Ascending aorta (tissue), 2 donors: ENCODE measurements at places on chromosomes 2 and 18.
A peak's percentile ranks its signal among the peaks of the same experiment; 100 is the strongest.

- H3K27me3 ChIP-seq: no peaks in the 10 kb centered on the region
- H3K36me3 ChIP-seq: no peaks in the 10 kb centered on the region
- no peak for DNase-seq
These were observed 135.0 kb upstream of the DOK6 start for GRCh38 chr18:69265656-69266055.

DNA sequence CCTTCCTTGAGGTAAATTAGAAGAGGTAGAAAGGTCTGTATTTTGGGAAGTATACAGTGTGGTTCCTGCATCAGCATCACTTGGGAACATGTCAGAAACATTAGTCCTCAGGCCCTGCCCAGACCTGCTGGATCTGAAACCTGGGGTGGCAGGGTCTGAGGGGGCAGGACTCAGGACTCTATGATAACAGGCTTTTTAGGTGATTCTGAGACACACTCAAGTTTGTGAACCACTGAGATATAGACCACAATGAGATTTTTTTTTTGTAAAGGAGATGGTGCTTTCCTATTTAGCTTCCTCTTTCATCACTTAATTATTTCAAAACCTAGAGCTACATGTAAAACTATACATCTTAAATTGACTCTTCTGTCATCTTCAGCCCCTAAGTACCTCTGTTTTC, 262.7 kb upstream of the SPOPL start:
- H3K4me1 ChIP-seq: peaks cover 23% of the 10 kb centered on the region
- H3K27me3 ChIP-seq: no peaks in the 10 kb centered on the region
- H3K36me3 ChIP-seq: no peaks in the 10 kb centered on the region
- no peak for DNase-seq
- no peak overlapping the region for H3K4me3 ChIP-seq

- H3K4me1 ChIP-seq: no peaks in the 10 kb centered on the region
- H3K36me3 ChIP-seq: peaks cover 22% of the 10 kb centered on the region
- no peak overlapping the region for H3K27ac ChIP-seq
- H3K4me3 ChIP-seq: no peak overlapping the region
These were observed 53.4 kb downstream of the BOLA3 start for GRCh38 chr2:74094291-74094690.

- no peak overlapping the region for H3K27ac ChIP-seq
- H3K4me1 ChIP-seq: no peaks in the 10 kb centered on the region
- no peaks in the 10 kb centered on the region for H3K36me3 ChIP-seq
- no peak for DNase-seq
- no peak overlapping the region for H3K4me3 ChIP-seq
These were observed 591.9 kb downstream of the TMEM182 start for GRCh38 chr2:103353774-103354173.

DNA sequence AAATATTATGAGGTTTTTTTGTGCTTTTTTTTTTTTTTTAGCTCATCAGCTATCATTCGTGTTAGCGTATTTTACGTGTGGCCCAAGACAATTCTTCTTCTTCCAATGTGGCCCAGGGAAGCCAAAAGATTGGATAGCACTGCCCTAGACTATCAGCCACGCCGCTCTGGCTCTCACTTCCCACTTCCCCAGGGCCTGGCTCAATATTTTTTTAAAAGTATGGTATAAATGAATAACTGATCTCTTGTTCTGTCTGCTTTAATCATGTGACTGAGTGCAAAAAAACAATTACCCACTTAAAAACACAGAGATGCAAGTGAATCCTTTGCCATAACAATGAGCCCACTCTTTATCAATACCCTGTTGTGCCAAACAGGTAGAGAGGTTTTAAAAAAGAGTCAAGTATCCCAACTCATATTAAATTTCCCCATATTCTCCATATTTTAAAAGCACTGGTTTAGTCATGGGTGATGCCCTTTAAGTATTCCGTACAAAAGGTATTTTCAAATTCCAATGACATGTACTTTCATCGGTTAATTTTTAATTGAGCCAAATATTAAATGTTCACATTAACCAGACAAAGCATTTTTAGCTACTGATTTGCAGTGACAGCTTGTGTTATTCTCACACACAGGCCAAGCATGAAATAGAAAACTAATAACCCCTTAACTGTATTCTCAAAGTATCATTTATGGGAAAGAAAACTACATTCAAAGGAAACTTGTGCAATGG, 12.6 kb downstream of the BCL2 start:
- H3K27ac ChIP-seq: no peak overlapping the region
- no peaks in the 10 kb centered on the region for H3K36me3 ChIP-seq
- H3K4me3 ChIP-seq: no peak overlapping the region
- H3K27me3 ChIP-seq: no peaks in the 10 kb centered on the region

DNA sequence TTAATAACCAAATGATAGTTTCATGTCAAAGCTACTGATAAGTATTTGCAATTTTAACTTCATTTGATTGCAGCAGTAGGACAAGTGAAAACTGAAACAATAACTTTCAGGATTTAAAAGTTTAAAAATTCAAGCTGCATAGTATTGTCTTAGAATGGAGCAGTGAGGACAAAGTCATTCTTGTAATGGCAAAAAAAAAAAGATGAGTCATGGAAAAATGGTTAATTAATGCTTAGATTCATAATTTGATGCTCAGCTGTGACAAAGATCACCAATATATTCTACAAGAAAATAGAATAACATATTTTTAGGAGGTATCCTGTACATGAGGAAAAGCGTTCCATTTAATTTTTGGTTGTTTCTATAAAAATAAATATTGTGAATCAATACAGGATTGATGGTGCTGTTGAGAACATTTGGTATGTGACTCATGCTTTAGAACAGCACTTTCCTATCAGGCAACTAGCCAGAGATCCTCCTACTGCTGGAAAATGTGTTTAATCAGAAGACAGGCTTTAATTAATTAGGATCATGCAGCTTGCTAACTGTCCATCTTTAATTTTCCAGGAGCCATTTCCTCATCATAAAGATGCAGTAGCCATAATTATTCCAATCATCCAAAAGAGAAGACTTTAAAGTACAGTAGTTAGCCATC, 239.0 kb upstream of the MMADHC start:
- H3K36me3 ChIP-seq: no peaks in the 10 kb centered on the region
- no peak overlapping the region for H3K4me3 ChIP-seq
- DNase-seq: no peak
- H3K27ac ChIP-seq: no peak overlapping the region

DNA sequence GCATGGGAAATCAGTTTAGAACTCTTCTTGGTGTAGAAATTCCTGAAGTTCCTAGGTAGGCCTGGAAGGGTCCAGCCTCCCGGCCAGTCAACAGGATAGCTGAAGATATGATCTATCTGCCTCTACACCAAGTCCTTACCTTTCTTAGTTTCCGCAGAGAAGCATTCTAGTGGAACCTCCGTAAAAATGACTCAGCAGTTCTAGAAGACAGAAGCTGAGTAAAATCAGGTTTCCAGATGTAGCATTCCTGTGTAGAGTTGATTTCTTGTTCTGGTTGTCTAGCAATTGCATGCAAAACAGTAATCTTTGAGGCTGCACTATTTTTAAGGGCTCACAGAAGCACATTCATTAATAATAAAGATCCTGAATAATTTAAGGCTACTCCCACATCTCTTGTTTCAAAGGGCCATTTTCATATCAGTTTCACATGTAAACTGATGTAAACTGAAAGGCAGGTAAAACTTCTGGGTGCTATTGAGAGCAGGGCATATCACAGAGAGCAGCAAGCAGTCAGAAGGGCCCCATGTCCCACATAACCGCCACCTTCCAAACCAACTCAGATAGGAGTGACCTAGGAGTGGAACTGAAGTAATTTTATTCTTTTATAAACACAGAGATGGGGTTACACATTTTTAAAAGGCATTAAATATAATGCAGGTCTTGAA, 3.2 kb upstream of the DYTN start:
- H3K4me1 ChIP-seq: no peaks in the 10 kb centered on the region
- DNase-seq: no peak
- H3K27ac ChIP-seq: no peak overlapping the region
- H3K36me3 ChIP-seq: no peaks in the 10 kb centered on the region
- H3K27me3 ChIP-seq: no peaks in the 10 kb centered on the region

GRCh38 chr2:10257036-10257435, 45.7 kb upstream of the HPCAL1 start:
- H3K27me3 ChIP-seq: no peaks in the 10 kb centered on the region
- H3K4me3 ChIP-seq: no peak overlapping the region
- H3K27ac ChIP-seq: no peak overlapping the region
- no peaks in the 10 kb centered on the region for H3K36me3 ChIP-seq
- DNase-seq: no peak

DNA sequence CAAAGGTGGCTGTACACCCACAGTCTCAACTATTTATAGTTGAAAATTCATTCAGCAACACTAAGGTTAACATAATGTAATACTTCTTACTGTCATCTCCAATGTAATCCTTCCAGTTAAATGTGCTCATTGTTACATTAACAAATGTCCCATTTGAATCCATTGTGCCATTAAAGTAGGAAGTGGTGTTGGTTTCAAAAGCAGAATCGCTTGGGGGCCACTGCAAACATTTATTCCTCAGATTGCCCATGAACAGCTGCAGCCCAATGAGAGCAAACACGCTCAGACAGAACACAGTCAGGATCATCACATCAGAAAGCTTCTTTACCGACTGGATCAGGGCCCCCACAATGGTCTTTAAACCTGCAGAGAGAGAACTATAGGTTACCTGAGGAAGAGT, 41.4 kb downstream of the SCN3A start:
- H3K4me1 ChIP-seq: no peaks in the 10 kb centered on the region
- no peak for DNase-seq
- no peak overlapping the region for H3K4me3 ChIP-seq
- H3K27me3 ChIP-seq: no peaks in the 10 kb centered on the region

GRCh38 chr2:160963957-160964356, 196.3 kb upstream of the TANK start:
- H3K36me3 ChIP-seq: no peaks in the 10 kb centered on the region

GRCh38 chr2:322326-322725, 34.4 kb upstream of the ALKAL2 start:
- no peak overlapping the region for H3K4me3 ChIP-seq
- H3K27ac ChIP-seq: no peak overlapping the region
- no peaks in the 10 kb centered on the region for H3K4me1 ChIP-seq

GRCh38 chr2:49794396-49794795, 640.1 kb upstream of the FSHR start:
- H3K4me3 ChIP-seq: no peak overlapping the region
- H3K36me3 ChIP-seq: no peaks in the 10 kb centered on the region
- H3K27ac ChIP-seq: no peak overlapping the region
- no peak for DNase-seq

DNA sequence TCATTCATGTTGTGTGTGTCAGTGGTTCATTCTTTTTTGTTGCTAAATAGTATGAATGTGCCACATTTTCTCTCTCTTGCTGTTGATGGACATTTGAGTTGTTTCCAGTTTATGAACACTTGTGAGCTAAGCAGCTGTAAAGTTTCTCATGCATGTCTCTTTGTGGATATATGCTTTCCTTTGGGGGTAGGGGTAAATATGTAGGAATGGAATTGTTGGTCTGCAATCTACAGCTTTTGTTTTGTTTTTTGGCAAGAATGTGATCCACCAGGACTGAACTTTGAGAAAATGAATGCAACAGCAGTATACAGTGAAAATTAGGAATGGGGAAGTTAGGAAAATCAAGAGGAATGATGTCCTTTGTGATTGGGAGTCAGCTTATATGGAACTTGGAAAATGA, 226.3 kb downstream of the CDCA7 start:
- no peaks in the 10 kb centered on the region for H3K27me3 ChIP-seq
- H3K4me1 ChIP-seq: no peaks in the 10 kb centered on the region
- no peaks in the 10 kb centered on the region for H3K36me3 ChIP-seq

DNA sequence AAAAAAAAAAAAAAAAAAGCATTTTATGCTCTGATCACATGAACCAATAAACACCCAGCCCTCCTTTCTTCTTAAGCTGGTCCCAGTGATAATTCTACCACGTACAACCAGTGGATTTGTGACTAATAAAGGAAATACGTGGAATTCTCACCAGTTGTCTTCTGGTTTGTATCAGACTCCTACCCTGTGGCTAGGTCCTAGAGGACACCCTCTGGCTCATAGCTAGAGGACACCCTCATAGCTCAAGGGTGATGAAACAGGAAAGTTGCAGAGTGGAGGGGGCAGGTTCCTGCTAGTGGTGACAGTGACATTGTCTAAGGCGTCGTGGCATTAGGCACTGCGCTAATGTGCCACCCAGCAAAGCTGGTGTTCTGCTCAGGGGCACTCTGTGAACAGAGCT, 167.8 kb downstream of the BCL11A start:
- H3K4me3 ChIP-seq: no peak overlapping the region
- no peaks in the 10 kb centered on the region for H3K36me3 ChIP-seq
- H3K4me1 ChIP-seq: no peaks in the 10 kb centered on the region
- no peak overlapping the region for H3K27ac ChIP-seq
- DNase-seq: no peak
- H3K27me3 ChIP-seq: no peaks in the 10 kb centered on the region

DNA sequence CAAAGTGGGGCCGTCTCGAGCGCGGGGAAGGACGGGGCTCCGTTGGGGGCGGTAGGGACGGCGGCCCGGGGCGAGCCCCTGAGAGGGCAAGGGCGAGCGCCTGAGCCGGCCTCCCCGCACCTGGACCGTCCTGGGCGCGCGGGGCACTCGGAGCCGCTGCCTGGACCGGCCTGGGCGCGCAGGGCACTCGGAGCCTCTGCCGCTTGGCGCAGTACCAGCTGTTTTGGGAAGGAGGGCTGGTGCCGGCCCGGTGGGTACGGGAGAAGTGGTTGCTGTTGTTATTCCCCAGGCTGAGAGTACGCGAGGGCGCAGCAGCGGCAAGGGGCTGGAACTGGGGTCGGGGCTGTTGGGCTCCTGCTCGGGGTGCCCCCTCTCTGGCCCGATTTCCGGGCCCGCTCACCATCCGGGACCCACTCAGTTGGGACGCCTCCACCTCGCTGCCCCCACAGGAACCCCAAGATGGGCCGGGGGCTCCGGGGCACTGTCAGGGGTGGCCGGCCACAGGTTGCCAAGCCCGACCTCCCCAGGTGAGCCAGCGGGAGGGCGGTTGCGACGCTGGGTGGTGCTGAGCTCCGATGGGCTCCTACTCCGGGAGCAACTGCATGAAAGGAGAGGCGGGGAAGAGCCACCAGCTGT, 579 bp downstream of the ARHGEF4 start:
- H3K36me3 ChIP-seq: no peaks in the 10 kb centered on the region
- H3K27ac ChIP-seq: no peak overlapping the region
- H3K27me3 ChIP-seq: peaks cover 6% of the 10 kb centered on the region
- peak overlapping the region; percentile 60 for H3K4me3 ChIP-seq
- DNase-seq: no peak

GRCh38 chr2:223920109-223920508, 25.0 kb downstream of the WDFY1 start:
- no peak overlapping the region for H3K4me3 ChIP-seq
- no peak overlapping the region for H3K27ac ChIP-seq
- no peaks in the 10 kb centered on the region for H3K27me3 ChIP-seq
- peaks cover 14% of the 10 kb centered on the region for H3K4me1 ChIP-seq

GRCh38 chr18:72674710-72675109, 130.6 kb upstream of the CBLN2 start:
- H3K27ac ChIP-seq: no peak overlapping the region
- no peaks in the 10 kb centered on the region for H3K27me3 ChIP-seq
- no peaks in the 10 kb centered on the region for H3K36me3 ChIP-seq
- no peak overlapping the region for H3K4me3 ChIP-seq
- DNase-seq: no peak

DNA sequence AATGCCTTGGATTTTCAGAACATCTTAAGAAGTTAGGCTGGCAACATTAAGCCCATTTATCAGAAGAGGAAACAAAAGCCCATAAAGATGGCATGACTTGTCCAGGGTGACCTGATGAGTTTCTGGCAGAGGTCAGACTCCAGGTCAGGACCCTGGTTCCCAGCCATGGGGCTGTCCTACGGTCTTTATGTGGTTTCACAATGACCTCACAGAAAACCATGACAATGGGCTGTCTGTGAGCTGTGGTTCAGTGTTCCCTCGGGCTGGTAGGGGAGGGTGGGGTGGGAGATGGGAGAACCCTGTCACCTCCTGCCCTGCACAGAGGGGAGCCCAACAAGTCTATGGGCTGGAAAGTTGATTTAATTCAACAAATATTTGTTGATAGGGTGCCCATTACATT, 101.8 kb downstream of the LOXHD1 start:
- H3K27ac ChIP-seq: no peak overlapping the region
- DNase-seq: no peak
- no peaks in the 10 kb centered on the region for H3K4me1 ChIP-seq
